ENCODE measurements at places on chromosomes 16 and 17.

DNA sequence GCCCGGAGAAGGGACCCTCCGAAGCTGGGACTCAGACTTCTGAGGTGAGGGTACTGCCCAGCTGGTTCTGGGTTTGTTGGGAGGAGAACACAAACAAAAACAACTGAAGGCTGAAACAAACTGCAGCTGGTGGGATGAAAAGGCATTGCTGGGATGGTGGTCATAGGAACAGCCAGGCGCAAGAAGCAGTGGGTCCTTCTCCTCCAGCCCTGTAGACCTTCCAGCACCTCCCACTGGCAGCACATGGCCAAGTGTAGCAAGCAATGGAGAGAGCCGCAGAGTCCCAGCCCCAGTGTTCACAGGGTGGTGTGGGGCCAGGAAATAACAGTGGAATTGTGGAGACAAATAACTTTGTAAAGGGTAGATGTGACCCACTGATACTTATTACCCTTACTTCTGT is 48.7 kb upstream of the FOXJ1 start:
- no peaks in the 10 kb centered on the region for H3K27me3 ChIP-seq
- H3K4me3 ChIP-seq = no peak overlapping the region
- H3K27ac ChIP-seq = no peak overlapping the region

DNA sequence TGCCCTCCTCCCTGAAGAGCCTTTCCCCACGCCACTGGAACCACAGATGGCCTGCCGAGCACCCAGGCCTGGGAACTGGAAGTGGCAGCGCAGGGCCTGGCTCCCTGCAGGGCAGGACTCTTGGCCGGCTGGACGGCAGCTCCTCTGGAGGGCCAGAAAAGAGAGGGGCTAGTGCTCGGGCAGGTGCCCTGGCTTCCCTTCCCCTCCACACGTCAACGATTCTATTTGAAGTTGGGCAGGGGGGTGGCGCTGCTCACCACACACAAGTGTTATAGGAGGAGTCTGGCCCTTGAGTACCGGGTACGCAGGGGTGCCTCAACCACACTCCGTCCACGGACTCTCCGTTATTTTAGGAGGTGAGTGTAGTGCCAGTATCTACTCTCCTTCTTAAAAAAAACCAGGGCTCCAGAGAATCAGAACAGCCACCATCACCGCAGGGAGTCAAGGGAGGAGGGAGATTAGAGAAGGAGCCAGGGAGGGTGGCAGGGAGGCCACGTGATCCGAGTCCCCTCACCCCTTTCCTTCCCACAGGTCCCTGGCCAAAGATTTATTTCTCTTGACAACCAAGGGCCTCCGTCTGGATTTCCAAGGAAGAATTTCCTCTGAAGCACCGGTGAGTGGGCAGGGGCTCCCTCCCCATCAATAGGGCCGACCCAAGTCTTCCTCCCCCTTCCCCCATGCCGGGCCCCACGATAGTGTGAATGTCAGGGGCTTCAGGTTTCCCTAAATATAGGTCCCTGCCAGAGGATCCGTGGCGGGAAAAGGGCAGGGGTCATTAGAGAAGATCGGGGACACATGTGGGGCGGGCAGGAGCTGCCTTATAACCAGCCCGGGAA is 1.4 kb upstream of the ALDOA start:
- peaks cover 10% of the 10 kb centered on the region for H3K36me3 ChIP-seq
- H3K4me3 ChIP-seq = peak overlapping the region; percentile 92
- peaks cover 34% of the 10 kb centered on the region for H3K4me1 ChIP-seq
- H3K27me3 ChIP-seq = no peaks in the 10 kb centered on the region
- DNase-seq = peak; percentile 64

- H3K4me1 ChIP-seq = peaks cover 7% of the 10 kb centered on the region
- no peak overlapping the region for H3K4me3 ChIP-seq
- H3K36me3 ChIP-seq = no peaks in the 10 kb centered on the region
- DNase-seq = no peak
- H3K27ac ChIP-seq = no peak overlapping the region
These were observed 8.5 kb upstream of the RAI1 start for GRCh38 chr17:17672453-17673368.

GRCh38 chr17:68886401-68886800 is 68.8 kb downstream of the ABCA8 start:
- no peak overlapping the region for H3K4me3 ChIP-seq
- DNase-seq = no peak

GRCh38 chr16:72819345-72819744 is 228.6 kb downstream of the ZFHX3 start:
- no peak overlapping the region for H3K4me3 ChIP-seq
- no peaks in the 10 kb centered on the region for H3K36me3 ChIP-seq
- H3K27me3 ChIP-seq = no peaks in the 10 kb centered on the region
- peaks cover 6% of the 10 kb centered on the region for H3K4me1 ChIP-seq

- H3K4me1 ChIP-seq = peaks cover 8% of the 10 kb centered on the region
- no peak for DNase-seq
- no peak overlapping the region for H3K27ac ChIP-seq
- no peaks in the 10 kb centered on the region for H3K36me3 ChIP-seq
These were observed 21.7 kb upstream of the UBTF start for GRCh38 chr17:44241106-44241624.

DNA sequence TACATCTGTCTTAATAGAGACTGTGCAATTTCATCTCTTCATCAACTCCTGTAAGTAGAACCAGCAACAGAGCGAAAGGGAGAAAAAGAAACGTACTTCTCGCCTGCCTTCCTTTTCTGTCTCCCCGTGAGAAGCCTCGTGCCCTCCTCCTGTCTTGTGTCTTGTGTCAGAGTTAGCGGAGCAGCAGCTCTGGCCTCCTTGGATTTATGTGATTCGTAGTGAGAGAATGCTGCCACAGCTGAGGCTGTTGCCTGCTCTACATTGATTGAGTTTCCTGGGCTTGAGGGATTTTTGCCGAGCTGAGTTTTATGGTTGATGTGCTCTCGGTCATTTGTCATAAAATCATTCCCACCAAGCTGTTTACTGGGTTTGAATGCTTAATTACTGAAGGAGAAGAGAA is 579.1 kb upstream of the RBFOX1 start:
- peaks cover 21% of the 10 kb centered on the region for H3K27me3 ChIP-seq
- H3K4me1 ChIP-seq = no peaks in the 10 kb centered on the region

- H3K4me1 ChIP-seq = peaks cover 6% of the 10 kb centered on the region
- H3K27me3 ChIP-seq = peaks cover 57% of the 10 kb centered on the region
- DNase-seq = peak; percentile 61
- no peak within 1 kb of the TSS for H3K27ac ChIP-seq
- H3K4me3 ChIP-seq = peak within 1 kb of the TSS; percentile 55
- no peaks in the 10 kb centered on the region for H3K36me3 ChIP-seq
These were observed at the start of gene TMEM114 for GRCh38 chr16:8589900-8590688. Gene TMEM114 (minus strand): TSS chr16:8590511. CDS start chr16:8589838, 673 bp downstream.

DNA sequence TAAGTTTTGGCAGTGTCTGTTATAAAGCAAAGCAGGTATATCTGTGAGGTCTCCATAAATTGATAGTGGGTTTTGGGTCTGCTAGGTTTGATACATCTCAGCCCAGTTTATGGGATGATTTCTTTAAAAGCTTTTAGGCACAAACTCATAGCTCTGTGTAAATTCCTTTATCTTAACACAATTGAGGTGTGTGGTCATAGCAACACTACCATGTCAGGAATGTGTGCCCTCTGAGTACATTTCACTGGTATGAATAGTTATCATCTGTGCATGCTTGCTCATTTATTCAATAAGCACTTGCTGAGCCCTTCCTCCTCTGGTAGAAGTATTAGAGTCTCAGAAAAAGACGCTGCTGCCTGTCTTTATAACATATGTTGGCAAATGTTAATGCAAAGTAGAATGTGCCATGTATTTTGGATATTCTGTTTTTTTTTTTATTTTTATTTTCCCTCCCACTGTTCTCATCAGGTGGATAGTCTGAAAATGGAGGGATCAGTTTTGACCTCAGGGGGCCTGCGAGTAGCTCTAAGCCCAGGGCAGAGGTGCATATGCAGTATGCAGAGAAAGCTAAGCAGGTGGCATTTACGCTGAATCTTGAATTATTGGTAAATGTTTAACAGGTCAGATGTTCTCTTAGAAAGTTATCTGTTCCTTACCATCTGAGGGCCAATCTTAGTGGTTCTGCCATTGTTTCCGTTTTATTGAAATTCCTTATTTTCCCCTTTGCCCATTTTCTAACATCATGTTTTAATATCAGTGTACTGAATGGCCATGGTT is 90.7 kb downstream of the WNT3 start:
- H3K36me3 ChIP-seq = no peaks in the 10 kb centered on the region
- H3K4me3 ChIP-seq = no peak overlapping the region
- H3K4me1 ChIP-seq = peaks cover 21% of the 10 kb centered on the region
- no peaks in the 10 kb centered on the region for H3K27me3 ChIP-seq
- no peak overlapping the region for H3K27ac ChIP-seq
- DNase-seq = no peak

DNA sequence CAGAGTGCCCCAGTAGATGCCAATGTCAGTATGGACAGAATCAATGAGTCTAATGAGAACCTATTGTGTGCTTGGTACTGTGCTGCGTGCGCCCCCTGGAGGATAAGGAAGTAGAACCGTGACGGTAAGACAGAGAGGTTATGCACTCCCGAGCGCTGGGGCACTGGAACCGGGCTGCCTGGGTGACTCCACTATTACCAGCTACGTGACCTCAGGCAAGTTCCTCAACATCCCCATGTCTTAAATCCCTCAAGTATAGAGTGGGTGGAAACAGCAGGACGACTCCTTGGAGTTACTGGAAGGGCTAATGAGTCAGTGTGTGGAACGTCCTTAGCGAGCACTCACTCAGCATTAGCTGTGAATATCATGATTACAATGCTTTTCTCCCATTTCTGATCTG is 16.2 kb downstream of the CHST4 start:
- peaks cover 10% of the 10 kb centered on the region for H3K27me3 ChIP-seq
- DNase-seq = peak; percentile 84
- no peaks in the 10 kb centered on the region for H3K4me1 ChIP-seq
- H3K4me3 ChIP-seq = no peak overlapping the region
- no peak overlapping the region for H3K27ac ChIP-seq

- H3K36me3 ChIP-seq = no peaks in the 10 kb centered on the region
- H3K27ac ChIP-seq = no peak overlapping the region
- no peaks in the 10 kb centered on the region for H3K27me3 ChIP-seq
- DNase-seq = peak; percentile 97
- H3K4me1 ChIP-seq = peaks cover 26% of the 10 kb centered on the region
- H3K4me3 ChIP-seq = peak overlapping the region; percentile 36
These were observed 71.0 kb downstream of the RAI1 start for GRCh38 chr17:17752089-17752820.
